Right cardiac atrium (tissue), 5 donors: ENCODE measurements at places on chromosomes 2 and 18.

- DNase-seq = no peak
Measured at GRCh38 chr2:25339211-25339674, 2.5 kb downstream of the DNMT3A start.

DNA sequence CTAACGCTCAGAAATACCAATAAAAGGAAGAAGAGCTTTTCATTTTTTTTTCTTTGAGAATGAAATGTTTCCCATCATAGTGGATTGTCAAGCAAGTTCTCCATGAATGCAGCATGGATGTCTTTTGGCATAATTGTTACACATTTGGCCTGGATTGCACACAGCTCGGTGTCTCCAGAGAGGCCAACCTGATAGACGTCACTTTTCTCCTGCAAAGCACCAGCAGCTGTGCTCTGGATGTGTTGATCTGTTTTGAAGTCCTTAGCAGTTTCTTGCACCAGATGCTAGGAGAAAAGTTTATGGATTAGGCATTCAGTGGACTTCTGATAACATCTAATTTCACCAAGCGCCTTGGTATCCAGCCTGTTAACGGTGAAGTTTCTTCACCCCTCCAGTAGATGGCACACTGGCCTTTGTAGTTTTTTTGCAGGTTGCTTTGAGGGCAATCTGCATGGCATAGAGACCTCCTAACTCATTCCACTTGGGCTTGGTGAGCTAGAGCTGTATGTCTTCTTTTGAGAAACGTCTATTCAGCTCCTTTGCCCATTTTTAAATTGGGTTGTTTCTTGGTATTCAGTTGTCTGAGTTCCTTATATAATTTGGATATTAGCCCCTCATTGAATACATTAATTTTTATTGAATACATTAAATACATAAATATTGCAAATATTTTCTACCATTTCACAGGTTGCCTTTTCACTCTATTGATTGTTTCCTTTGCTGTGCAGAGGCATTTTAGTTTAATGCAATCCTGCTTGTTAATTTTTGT, 59.7 kb downstream of the PTH2R start:
- no peak for DNase-seq

- no peak for DNase-seq
Measured at GRCh38 chr2:206647985-206648384, 5.7 kb downstream of the FAM237A start.

GRCh38 chr2:105380432-105381100, 18.3 kb downstream of the FHL2 start:
- DNase-seq = peak; percentile 43

- no peak for DNase-seq
Measured at GRCh38 chr2:196434217-196434616, 205.3 kb upstream of the CCDC150 start.

GRCh38 chr2:186467421-186467820, 18.6 kb upstream of the ZC3H15 start:
- DNase-seq = no peak

- DNase-seq = no peak
Measured at GRCh38 chr18:21109936-21110712, 1.5 kb downstream of the ROCK1 start.

- DNase-seq = no peak
Measured at GRCh38 chr2:161170958-161171932, 11.0 kb downstream of the TANK start.

DNA sequence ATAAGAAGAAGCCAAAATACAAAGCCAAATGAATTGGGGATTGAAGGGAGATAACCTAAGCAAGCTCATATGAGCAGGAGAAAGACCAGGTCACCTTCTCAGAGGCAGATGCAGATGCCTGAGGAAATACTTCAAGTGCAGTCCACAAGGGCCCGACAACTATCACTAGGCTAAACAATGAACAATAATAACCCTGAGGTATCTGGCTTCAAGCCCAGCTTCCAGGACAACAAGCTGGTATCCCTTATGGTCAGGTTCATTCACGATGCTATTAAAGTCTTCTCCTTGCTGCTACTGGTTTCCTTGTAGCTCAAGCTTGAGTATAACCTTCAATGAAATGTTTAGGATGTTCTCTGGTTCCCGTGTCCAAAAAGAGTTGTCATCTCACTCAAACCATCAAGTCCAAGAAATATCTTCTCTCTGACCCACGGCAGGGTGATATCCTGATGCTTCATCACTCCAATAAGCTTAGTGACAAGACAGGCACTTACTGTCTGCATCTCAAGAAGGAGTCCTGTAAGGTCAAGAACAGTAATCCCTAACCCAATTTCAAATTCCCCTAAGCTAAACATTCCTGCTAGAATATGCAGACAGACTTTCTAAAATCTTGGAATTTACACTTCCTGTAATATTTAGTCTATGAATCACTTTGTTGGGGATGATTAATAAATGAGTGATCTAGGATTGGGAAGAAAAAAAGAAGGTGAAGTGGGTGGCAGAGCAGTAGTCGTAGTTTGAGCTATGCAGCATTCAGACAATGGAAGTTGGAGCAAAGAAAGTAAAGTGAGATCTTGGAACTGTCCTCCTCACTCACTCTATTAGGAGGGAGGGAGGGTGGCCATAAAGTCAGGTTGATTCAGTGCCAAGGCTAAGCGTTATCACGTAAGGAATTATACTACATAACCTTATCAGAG, 33.1 kb downstream of the CHN1 start:
- DNase-seq = no peak

DNA sequence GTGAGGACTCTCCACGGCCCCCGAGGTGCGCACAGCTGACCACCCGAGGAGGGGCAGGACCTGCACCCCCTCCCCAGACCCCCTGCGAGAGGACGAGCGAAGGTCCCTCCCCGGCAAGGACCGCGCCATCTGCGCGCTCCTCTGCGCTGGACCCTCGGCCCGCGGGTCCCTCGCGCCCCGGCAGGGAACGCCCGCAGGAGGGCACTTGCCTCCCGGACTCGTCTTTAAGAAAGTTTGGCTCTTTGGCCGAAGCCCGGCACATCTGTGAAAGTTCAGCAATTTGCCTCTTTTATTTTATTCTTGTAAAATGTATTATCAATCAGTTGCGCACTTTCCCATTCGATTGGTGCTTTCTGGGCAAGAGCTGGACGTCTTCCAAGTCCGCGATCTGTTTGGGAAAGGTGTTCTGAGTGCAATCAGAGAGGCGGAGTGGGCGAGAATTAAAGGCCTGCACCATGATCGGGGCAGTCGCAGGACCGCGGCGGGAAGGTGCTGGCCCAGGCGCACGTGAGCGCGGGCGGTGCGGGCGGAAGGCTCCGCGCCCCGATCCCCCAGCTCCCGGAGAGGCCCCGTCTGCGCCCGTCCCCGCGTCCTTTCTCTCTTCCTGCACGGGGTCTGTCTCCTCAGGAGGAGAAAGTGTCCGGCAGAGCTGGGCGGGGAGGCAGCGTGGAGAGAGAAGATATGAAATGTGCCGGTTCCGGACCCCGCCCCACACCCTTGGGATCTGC, 1.6 kb upstream of the ALKAL2 start:
- DNase-seq = peak; percentile 15

- no peak for DNase-seq
Measured at GRCh38 chr2:223591596-223591995, 10.6 kb downstream of the SCG2 start.

GRCh38 chr18:54351186-54351585, 6.5 kb downstream of the STARD6 start:
- DNase-seq = no peak

DNA sequence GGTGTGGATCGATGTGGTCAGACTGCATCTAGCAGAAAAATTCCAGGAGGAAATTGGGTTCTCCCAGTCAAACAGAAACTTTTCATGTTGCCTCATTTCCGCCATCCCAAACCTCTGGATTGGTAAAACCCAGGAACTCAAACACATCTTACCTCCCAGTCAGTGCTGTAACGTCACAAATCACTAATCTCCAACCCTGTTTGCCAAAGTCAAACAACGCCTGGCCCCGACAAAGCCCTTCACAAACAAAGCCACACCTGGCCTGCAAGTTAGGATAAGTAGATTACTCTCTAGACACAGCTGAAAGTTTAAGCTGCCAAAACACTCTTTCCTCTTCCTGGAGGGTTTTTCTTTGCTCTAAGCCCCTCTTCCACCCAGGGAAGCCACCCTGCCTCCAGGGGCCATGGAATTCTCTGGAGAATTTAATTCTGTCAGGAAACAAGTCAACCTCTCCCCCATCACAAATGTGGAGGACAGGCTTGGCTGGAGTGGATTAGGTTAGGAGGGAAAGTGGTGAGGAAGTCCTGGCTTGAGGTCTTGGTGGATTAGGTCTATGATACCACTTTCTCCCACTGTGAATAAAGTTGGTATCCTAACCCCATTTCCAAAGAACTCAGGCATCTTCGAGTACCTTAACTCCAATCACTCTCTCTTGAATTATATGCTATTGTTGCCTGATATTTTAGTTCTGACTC, 86.7 kb downstream of the LYPD6B start:
- DNase-seq = no peak

GRCh38 chr2:68726100-68726499, 8.5 kb upstream of the ARHGAP25 start:
- DNase-seq = no peak

GRCh38 chr2:189465076-189465475, 23.8 kb downstream of the WDR75 start:
- DNase-seq = no peak

- no peak for DNase-seq
Measured at GRCh38 chr2:121078899-121079298, 206.1 kb downstream of the TFCP2L1 start.

- DNase-seq = no peak
Measured at GRCh38 chr2:197378494-197379307, 56.1 kb downstream of the SF3B1 start.

GRCh38 chr2:120675460-120676130, 60.1 kb upstream of the GLI2 start:
- DNase-seq = peak; percentile 59

GRCh38 chr2:158518084-158518483, 61.3 kb downstream of the PKP4 start:
- DNase-seq = peak; percentile 29

DNA sequence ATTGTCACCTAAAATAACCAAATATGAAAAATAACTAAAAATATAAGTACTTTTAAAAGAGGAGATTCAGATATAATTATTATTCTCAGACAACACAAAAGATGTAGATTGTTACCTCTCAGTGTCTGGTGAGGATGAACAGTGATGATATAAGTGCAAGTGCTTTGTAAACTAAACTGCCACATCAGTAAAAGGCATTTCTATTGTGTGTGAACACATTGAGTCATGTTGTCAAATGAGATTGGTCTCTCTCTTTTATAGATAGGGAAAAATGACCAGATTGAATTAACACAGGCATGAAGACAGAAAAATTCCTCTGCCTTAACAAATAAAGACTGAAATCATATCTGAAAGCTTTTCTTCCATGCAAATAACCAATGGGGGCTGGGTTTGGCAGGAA, 182.4 kb upstream of the TMEFF2 start:
- no peak for DNase-seq

- DNase-seq = no peak
Measured at GRCh38 chr18:79792988-79793355, 4.8 kb upstream of the KCNG2 start.

DNA sequence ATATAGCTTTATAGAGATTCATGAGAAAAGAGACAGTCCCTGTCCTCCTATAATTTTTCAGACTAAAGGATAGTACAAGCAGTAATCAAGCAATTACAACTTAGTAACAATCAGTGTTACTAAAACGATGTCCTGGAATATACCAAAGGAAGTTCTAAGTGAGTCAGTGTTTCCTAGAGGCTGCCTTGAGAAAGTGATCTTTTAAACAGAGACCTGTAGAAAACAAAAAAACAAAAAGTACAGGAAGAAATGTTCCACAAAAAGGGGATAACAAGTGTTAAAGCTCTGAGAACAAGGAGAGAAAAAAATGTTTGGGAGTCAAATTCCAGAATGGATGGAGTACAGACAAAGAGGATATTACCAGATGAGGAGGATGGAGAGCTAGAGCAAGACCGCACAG, 556.4 kb downstream of the ERBB4 start:
- no peak for DNase-seq

- DNase-seq = no peak
Measured at GRCh38 chr18:7017013-7017412, 100.6 kb downstream of the LAMA1 start.

DNA sequence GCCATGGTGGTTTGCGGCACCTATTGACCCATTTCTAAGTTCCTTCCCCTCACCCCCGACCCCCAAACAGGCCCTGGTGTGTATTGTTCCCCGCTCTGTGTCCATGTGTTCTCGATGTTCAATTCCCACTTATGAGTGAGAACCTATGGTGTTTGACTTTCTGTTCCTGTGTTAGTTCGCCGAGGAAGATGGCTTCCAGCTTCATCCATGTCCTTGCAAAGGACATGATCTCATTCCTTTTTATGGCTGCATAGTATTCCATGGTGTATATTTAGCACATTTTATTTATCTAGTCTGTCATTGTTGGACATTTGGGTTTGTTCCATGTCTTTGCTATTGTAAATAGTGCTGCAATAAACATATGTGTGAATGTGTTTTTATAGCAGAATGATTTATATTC, 183.6 kb downstream of the GBX2 start:
- DNase-seq = no peak

- DNase-seq = no peak
Measured at GRCh38 chr2:223247136-223247535, 195.1 kb downstream of the KCNE4 start.

DNA sequence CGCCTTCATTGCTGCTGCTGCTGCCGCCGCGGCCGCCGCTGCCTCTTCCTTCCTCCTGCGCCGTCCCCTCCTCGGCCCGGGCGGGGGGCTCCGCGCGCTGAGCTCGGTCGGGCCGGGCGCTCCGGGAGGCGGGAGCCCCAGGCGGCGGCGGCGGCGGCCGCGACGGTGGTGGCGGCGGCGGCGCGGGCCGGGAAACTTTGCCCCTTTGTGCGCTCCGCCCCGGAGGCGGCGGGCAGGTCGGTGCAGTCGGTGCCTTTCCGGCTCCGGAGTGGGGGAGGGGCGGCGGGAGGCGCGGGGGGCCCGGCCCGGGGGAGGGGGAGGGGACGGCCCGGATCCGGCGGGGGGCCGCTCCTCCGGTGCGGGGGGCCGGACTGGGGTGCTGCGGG, 205 bp downstream of the TET3 start:
- DNase-seq = peak; percentile 87

DNA sequence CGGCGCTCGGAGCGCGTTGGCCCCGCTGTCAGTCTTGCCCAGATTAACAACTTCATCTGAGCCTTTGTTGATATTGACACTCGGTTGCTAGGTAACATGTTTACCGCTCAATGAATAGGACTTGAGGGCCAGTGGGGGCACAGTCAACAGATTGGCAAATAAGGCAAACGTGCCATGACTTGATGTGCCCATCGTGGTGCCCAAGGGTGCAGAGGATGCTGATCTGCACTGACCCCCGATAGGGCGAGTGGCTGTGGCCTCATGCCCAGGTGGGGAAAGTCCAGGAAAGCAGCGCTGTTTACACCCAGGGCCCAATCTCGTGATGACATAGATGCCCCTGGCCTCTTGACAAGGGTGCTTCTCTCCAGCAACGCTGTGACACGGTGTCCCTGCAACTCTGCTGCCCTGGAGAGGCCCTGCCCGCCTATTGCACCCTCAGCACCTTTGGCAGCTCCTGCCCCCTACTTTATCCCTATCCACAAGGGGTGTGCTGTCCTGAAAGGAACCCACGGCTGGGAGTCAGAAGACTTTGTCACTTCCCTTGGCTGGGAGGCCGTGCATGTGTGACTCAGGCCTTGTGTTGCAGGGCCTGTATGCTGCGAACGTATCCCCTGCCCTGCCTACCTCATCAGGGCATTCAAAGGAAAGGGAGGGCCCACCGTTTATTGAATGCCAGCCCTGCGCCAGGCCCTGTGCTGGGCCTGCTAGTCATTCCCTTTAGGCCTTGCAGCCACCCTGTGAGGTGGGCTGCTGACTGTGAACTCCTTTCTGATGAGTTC, 158.0 kb downstream of the INHBB start:
- peak; percentile 84 for DNase-seq
